Right lobe of liver (tissue), 6 donors: ENCODE measurements at places on chromosomes 16 and 17. TPM values are rescaled to one million over a fixed set of nuclear protein-coding genes. Genes with fewer than 3 reads are reported as not detected.

MT1E gene
- total RNA-seq = 694 TPM

PEX12 gene
- 5.8 TPM for total RNA-seq

SAMD14 gene
- total RNA-seq = 3.8 TPM

FBXW10B gene
- total RNA-seq = 0.44 TPM

SOST gene
- total RNA-seq = not detected

CLEC3A gene
- total RNA-seq = not detected

LGALS3BP gene
- 101 TPM for total RNA-seq

DNA sequence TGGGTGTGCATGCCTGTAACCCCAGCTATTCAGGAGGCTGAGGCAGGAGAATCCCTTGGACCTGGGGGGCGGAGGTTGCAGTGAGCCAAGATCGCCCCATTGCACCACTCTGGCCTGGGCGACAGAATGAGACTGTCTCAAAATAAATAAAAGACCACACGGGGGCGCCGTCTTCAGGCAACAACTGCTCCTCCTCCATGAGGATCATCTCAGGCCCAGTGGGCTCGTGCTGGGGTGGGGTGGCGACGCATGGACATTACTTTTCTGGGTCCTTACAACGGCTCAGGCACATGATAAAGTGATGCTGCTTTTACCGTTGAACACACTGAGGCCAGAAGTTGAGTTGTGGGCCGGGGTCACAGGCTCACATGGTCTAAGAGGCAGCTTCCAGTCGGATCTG is 56.2 kb downstream of the PRMT7 start:
- no peak for DNase-seq
- H3K36me3 ChIP-seq = no peaks in the 10 kb centered on the region
- no peaks in the 10 kb centered on the region for H3K27me3 ChIP-seq
- H3K4me3 ChIP-seq = no peak overlapping the region

DNA sequence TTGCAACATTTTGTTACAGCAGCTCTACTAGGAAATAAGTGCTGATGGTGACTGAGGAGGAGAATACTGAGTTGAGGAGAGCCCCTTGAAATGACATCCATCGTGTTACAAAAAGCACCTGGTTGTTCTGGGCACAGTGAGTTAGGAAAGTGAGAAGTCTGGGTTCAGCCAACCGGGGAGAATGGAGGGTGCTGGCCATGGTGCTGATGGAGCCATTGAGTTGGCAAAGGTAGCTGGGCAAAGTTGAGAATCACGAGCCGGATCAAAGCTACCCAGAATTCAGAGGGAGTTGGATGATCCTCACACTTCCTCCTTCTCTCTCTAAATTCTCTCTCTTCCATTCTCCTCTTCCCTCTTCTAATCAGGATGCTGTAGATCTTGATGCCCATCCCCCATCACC is 35.0 kb upstream of the ASIC2 start:
- no peaks in the 10 kb centered on the region for H3K36me3 ChIP-seq
- no peak overlapping the region for H3K4me3 ChIP-seq
- no peaks in the 10 kb centered on the region for H3K27me3 ChIP-seq
- H3K4me1 ChIP-seq = no peaks in the 10 kb centered on the region

DNA sequence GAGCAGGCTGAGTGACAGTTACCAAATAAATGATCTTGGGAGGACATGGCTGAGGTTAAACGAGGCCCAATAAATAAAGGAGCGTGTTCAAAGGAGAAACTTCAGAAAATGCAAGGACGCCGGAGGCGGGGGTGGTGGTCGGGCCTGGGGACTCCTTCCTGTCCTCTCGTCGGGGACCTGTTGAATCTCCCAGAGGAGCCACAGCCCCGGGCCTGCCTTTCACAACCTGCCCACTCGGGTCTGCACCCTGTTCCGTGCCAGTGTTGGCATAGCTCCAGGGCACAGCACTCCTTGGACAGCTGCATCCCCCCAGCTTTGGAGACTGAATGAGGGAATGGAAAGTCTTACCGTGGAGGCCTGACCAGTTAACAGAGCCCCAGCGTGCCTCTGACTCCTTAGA is 8.1 kb upstream of the TBX4 start:
- no peak for DNase-seq
- no peak overlapping the region for H3K4me3 ChIP-seq
- no peaks in the 10 kb centered on the region for H3K36me3 ChIP-seq
- H3K27me3 ChIP-seq = no peaks in the 10 kb centered on the region

DNA sequence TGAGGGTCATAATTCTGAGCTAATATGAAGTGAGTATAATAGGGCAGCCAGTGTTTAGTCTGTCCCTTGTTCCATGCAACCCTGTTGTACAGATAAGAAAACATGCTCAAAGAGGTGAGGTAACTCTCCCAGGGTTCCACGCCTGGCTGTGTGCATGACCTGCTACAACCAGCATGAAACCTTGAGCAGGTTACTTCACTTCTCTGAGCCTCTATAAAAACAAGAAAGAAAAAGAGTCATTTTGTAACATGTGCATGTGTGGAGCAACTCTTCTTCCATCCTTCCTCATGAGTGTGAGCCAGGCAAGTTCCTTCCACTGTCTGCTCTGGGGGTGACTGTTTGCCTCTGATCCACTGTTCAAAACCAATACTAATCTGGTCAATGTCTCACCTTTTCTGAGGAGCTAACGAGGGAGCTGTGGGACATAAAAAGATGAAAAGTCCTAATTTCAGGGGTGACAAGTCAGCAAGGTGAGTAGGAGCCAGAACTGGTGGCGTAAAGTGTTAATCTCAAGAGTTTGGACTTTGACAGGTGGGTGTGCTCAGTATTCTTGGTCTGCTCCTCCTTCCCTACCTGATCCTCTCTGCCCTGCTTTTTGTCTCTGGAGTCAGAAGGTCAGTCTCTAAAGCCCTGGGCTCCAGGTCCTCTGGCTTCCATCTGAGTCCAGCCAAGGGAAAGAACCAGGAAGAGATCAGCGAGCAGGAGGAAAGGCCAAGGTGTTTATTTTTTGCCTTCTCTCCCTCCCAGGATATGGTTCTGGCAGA is 21.5 kb downstream of the GFOD2 start:
- H3K4me3 ChIP-seq = no peak overlapping the region
- no peak overlapping the region for H3K27ac ChIP-seq
- DNase-seq = no peak
- H3K27me3 ChIP-seq = no peaks in the 10 kb centered on the region

- DNase-seq = no peak
- no peak overlapping the region for H3K27ac ChIP-seq
- no peak overlapping the region for H3K4me3 ChIP-seq
- H3K4me1 ChIP-seq = no peaks in the 10 kb centered on the region
Observed at GRCh38 chr17:40895106-40895730, 10.2 kb upstream of the KRT20 start.

GRCh38 chr16:35725949-35726348 is 2266.5 kb downstream of the TP53TG3F start:
- H3K36me3 ChIP-seq = no peaks in the 10 kb centered on the region
- H3K27me3 ChIP-seq = no peaks in the 10 kb centered on the region
- no peak for DNase-seq
- H3K4me3 ChIP-seq = no peak overlapping the region

- DNase-seq = no peak
- H3K27ac ChIP-seq = no peak overlapping the region
- no peaks in the 10 kb centered on the region for H3K4me1 ChIP-seq
Observed at GRCh38 chr17:42784811-42785592, 4.6 kb downstream of the WNK4 start.

- no peak for DNase-seq
- no peaks in the 10 kb centered on the region for H3K4me1 ChIP-seq
- H3K4me3 ChIP-seq = no peak overlapping the region
Observed at GRCh38 chr16:23306199-23307100, 4.3 kb downstream of the SCNN1B start.

- no peak overlapping the region for H3K27ac ChIP-seq
- DNase-seq = no peak
- H3K4me3 ChIP-seq = no peak overlapping the region
- H3K36me3 ChIP-seq = no peaks in the 10 kb centered on the region
Observed at GRCh38 chr17:72463287-72464102, 342.7 kb downstream of the SOX9 start.

GRCh38 chr16:23469814-23470213 is 16.8 kb upstream of the COG7 start:
- H3K4me3 ChIP-seq = no peak overlapping the region
- H3K4me1 ChIP-seq = no peaks in the 10 kb centered on the region
- H3K36me3 ChIP-seq = peaks cover 44% of the 10 kb centered on the region

DNA sequence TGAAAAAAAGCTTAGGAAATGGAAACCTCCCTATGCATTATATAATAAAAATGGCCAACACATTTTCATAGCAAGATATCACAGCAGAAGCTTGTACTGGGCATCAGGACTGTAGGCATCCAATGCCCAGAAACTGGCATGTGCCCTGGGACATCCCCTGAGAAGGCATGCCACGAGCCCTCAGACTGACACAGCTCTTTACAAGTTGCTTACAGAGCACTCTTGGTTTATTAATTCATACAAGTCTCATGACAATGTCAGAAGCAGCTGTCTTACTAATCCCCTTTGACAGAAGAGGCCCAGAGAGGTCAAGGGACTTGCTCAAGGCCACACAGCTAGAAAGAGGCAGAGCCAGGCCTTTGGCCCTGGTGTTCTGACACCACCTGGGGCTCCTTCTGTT is 5.6 kb upstream of the CCL2 start:
- no peaks in the 10 kb centered on the region for H3K27me3 ChIP-seq
- H3K4me3 ChIP-seq = no peak overlapping the region
- peak overlapping the region; percentile 51 for H3K27ac ChIP-seq
- DNase-seq = no peak
- H3K4me1 ChIP-seq = peaks cover 2% of the 10 kb centered on the region

GRCh38 chr17:63740464-63741142 is 996 bp downstream of the STRADA start:
- peak overlapping the region; percentile 33 for H3K27ac ChIP-seq
- no peaks in the 10 kb centered on the region for H3K4me1 ChIP-seq
- H3K36me3 ChIP-seq = no peaks in the 10 kb centered on the region
- no peaks in the 10 kb centered on the region for H3K27me3 ChIP-seq
- H3K4me3 ChIP-seq = peak overlapping the region; percentile 74

- no peaks in the 10 kb centered on the region for H3K4me1 ChIP-seq
- H3K27ac ChIP-seq = no peak overlapping the region
- H3K27me3 ChIP-seq = no peaks in the 10 kb centered on the region
- peaks cover 17% of the 10 kb centered on the region for H3K36me3 ChIP-seq
- DNase-seq = no peak
Observed at GRCh38 chr17:28883967-28884702, 13.4 kb downstream of the FLOT2 start.

DNA sequence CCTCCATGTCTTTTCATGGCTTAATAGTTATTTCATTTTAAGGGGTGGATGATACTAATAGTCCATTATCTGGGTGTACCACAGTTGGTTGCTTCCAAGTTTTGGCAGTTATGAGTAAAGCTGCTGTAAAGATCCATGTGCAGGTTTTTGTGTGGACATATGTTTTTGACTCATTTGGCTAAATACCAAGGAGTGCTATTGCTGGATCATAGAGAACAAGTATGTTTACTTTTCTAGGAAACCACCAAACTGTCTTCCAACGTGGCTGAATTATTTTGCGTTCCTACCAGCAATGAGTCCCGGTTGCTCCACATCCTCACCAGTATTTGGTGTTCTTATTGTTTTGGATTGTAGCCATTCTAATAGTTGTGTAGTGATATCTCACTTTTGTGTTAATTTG is 181.9 kb downstream of the SPECC1 start:
- H3K36me3 ChIP-seq = no peaks in the 10 kb centered on the region
- DNase-seq = no peak
- no peaks in the 10 kb centered on the region for H3K27me3 ChIP-seq
- no peaks in the 10 kb centered on the region for H3K4me1 ChIP-seq
- H3K4me3 ChIP-seq = no peak overlapping the region

DNA sequence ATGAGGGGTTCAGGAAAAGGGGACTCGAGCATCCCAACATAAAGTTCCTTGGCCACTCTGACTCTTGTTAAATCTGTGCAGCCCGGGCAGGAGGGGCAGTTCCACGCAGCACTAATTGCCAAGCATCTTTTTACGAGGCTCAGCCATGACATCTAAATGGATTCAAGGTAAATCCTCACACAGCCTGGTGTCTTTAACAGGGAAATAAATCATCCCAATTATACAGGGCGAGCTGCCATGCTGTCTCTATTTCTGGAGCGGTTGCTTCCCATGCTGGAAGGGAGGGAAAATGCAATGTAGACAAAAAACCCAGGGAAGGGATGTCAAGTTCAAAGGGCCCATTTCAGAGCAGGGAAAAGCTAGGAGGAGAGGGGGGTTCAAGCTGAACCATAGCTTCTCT is 110.0 kb downstream of the GAS7 start:
- no peak overlapping the region for H3K4me3 ChIP-seq
- no peak overlapping the region for H3K27ac ChIP-seq
- no peaks in the 10 kb centered on the region for H3K27me3 ChIP-seq
- DNase-seq = no peak
- no peaks in the 10 kb centered on the region for H3K36me3 ChIP-seq

DNA sequence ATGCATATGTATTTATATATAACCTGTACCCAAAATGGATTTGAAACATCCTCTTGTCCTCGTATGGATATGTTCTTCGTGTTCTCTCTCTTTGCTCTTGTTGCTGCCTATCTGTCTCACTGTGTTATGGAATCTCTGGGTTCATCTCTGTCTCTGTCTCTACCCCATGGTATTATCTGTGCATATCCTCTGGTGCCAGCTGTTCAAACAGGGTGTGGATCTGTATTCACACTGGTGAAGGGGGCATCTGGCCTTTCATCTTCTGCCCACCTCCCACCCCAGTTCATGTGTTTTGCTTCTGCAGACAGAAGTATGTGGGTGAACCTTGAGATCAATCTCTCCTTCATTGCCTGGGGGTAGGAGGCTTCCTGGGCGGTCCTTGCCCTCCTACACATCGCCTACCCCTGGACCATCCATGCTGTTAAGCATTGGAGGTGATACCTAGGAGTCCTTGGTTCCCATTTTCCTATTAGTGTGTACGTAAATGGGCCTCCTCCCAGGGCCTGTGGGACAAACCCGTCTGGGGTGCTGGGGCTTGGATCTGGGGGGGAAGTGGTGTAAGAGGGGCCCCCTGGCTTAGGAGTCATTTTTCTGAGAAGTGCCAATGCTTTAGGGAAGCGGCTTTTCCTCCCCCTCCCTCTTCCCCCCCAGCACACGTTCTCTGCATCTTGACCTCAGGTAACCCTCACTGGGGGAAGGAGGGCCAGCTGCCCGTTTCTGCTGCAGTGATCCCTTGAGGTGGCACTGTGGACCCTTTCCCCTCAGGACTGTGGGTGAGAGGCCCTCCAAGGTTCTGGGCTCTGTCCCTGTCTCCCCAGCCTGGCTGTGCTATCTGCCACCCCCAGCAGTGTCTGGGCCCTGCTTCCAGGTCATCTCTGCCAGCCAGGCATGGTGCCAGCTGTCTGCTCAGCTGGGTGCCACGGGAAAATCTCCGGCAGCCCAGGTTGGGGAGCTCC is 21.1 kb downstream of the RARA start:
- H3K4me3 ChIP-seq = peak overlapping the region; percentile 0
- peak overlapping the region; percentile 79 for H3K27ac ChIP-seq
- no peaks in the 10 kb centered on the region for H3K27me3 ChIP-seq
- H3K36me3 ChIP-seq = no peaks in the 10 kb centered on the region
- DNase-seq = peak; percentile 92
- peaks cover 100% of the 10 kb centered on the region for H3K4me1 ChIP-seq

- H3K36me3 ChIP-seq = no peaks in the 10 kb centered on the region
- H3K4me1 ChIP-seq = no peaks in the 10 kb centered on the region
- no peaks in the 10 kb centered on the region for H3K27me3 ChIP-seq
- no peak for DNase-seq
- no peak overlapping the region for H3K27ac ChIP-seq
Observed at GRCh38 chr16:20249211-20249610, 78.1 kb downstream of the GP2 start.

GRCh38 chr17:33521784-33522183 is 228.7 kb upstream of the ASIC2 start:
- no peaks in the 10 kb centered on the region for H3K4me1 ChIP-seq
- no peak overlapping the region for H3K4me3 ChIP-seq
- H3K27ac ChIP-seq = no peak overlapping the region
- peak; percentile 67 for DNase-seq
- no peaks in the 10 kb centered on the region for H3K27me3 ChIP-seq
- no peaks in the 10 kb centered on the region for H3K36me3 ChIP-seq
